ENCODE measurements at places on chromosomes 2 and 18. TPM values are rescaled to one million over a fixed set of nuclear protein-coding genes. Genes with fewer than 3 reads are reported as not detected.

Gene RPRD1A
- total RNA-seq, result 42.3 TPM

Gene PLB1
- total RNA-seq, result 0.38 TPM

Gene FSHR
- total RNA-seq, result not detected

Gene ALPI
- total RNA-seq, result not detected

Gene GYPC
- total RNA-seq, result 78.5 TPM
